ENCODE measurements at places on chromosomes 5 and 9. TPM values are rescaled to one million over a fixed set of nuclear protein-coding genes. Genes with fewer than 3 reads are reported as not detected.
A peak's percentile ranks its signal among the peaks of the same experiment; 100 is the strongest.

Gene RIC1
- total RNA-seq = 19.9 TPM

Gene DDX4
- total RNA-seq = not detected

Gene KCNMB1
- total RNA-seq = not detected

Gene RFESD
- total RNA-seq = 3.3 TPM

Gene LHX3
- total RNA-seq = not detected

Gene NUDCD2
- total RNA-seq = 26.4 TPM

Gene SURF1
- total RNA-seq = 31.8 TPM

Gene F2RL2
- total RNA-seq = 0.69 TPM

- no peak for DNase-seq
Measured at GRCh38 chr9:123268199-123268464, 254 bp downstream of the STRBP start.

- DNase-seq = no peak
Measured at GRCh38 chr5:92560698-92561401, 1020.2 kb downstream of the NR2F1-AS1 start.

DNA sequence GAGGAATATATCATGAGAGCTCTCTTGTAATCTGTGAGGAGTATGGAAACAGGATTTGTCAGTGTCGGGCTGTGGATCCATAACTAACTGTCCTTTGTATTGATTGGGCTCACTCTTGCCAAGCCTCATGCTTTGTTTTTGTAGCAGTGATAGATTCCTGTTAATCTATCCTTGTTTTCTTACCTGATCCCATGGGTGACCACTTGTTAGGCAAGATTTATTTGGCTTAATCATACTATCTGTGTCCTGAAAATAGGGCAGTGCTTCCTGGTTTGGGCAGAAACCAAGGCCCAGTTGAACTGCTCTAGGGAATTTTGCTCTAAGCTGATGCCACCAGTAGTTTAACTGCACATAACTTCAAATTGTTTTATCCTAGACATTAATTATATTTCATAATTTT, 6.1 kb downstream of the NDFIP1 start:
- DNase-seq = no peak

- DNase-seq = no peak
Measured at GRCh38 chr5:26805076-26805475, 233.3 kb downstream of the CDH9 start.

- DNase-seq = no peak
Measured at GRCh38 chr5:1817261-1818043, 16.2 kb downstream of the NDUFS6 start.

DNA sequence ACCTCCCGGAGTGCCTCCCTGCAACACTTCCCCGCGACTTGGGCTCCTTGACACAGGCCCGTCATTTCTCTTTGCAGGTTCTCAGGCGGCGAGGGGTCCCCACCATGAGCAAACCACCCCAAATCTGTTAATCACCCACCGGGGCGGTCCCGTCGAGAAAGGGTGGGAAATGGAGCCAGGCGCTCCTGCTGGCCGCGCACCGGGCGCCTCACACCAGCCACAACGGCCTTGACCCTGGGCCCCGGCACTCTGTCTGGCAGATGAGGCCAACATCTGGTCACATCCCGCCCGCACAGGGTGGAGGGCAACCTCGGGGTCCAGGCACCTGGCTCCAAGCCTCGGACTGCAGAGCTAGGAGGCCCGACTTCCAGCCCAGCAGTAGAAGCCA, 776 bp upstream of the TERT start:
- peak; percentile 60 for DNase-seq

GRCh38 chr5:78060421-78060820, 234.1 kb downstream of the AP3B1 start:
- DNase-seq = no peak

- DNase-seq = no peak
Measured at GRCh38 chr9:123225995-123226394, 42.4 kb downstream of the STRBP start.

DNA sequence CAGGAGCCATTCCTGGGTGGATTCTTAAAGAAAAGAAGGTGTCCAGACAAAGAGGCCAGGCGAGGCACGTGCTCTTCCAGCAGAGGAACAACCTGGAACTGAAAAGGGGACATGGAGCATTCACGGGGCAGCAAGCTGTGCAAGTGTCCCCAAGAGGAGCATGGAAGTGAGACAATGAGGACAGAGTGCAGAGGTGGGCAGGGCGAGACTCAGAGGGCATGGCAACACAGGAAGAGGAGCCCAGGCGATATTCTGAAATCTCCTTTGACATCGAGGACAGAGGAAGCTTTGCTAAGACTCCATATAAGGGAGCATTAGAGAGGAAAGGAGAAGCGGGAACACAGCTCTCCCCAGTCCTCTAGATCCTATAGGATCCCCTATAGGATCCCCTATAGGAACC, 29.4 kb upstream of the SPATA31E1 start:
- DNase-seq = no peak

DNA sequence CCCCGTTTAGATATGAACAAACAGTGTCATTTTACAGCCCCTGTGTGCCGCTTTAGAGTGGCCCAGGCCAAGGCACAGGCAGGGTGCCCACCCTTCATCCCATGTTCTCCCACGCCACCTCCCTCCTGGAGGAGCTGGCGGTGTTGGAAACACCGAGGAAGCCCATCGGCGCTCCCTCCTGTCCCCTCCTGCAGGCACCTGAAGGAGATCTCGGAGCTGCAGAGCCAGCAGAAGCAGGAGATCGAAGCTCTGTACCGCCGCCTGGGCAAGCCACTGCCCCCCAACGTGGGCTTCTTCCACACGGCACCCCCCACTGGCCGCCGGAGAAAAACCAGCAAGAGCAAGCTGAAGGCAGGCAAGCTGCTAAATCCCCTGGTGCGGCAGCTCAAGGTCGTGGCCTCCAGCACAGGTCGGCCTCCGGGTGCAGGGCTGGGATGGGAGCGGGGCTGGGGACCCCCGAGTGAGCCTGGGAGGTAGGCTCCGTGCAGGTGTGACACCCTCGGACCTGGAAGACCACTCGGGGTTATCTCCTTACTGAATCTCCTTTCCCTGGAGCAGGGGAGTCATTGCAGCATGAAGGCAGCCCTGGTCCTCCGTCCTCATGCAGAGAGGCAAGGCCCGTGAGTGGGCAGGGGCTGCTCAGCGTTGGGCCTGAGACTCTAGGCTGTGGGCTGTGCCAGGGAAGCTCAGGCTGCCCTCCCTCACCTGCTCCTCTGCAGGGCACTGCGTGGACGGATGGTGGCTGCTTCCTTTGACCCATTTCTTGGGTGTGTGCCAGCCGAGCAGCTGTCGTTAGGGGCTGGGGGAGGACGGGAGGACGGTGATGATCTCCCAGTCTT, 113.9 kb downstream of the WNK2 start:
- peak; percentile 83 for DNase-seq

DNA sequence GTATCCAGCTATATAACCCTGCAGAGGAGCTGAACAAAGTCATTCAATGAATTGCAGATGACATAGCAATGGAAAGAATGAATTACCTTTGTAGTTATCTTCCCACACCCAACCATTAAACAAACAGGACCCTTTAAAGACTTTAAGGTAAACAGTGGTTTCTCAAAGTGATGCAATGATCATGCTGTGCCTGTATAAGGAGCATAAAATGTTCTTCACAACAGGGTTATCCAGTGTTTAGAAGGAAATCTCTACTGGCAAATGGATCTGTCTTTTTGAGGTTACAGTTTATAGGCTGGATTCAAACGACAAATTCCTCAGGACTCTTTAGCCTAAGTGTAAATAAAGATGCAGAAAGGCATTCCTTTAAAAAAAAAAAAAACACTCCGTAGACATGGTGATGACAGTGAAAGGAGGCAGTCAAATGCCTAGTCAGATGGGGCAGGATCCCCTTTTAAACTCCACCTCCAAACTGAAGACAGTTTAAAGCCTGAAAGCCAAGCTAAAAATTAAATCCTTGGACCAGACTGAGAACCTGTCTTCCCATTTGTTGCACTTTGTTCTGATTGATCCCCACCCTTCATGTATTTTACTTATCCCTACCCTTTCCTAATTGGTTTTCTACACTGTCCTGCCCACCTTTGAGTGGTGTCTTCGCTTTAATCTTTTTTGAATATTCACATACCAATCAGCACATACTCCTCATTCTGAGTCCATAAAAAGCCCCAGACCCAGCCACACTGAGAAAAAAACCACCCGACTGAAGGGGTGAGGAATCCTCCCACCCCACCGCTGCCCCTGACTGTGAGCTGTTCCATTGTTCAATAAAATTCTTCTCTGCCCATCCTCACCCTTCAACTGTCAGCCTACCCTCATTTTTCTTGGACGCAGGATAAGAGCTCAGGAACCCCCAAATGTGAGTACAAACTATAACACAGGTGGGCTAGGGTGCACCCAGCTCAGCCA, 761.3 kb upstream of the DMAC1 start:
- peak; percentile 8 for DNase-seq

GRCh38 chr5:134028496-134028895, 23.7 kb upstream of the VDAC1 start:
- DNase-seq = no peak

GRCh38 chr9:89956331-89956730, 351.5 kb downstream of the GADD45G start:
- no peak for DNase-seq

DNA sequence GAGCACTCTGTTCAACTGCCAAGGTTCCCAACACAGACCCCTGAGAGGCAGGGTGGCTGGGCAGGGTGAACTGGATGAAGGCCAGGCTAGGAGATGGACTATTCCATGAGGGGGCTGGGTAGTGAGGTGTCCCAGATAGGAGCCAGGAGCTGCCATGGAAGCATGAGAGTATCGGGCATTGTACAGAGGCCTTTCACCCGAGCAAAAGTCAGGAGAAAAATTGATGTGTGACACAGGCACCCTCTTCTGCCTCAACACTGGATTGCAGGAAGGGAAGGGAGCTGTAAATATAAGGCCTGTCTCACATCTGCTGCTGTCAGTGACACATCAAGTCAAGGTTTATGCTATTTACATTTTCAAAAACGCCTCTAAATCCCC, 74.6 kb downstream of the UBAP1 start:
- DNase-seq = no peak

GRCh38 chr5:40480392-40480791, 199.3 kb upstream of the PTGER4 start:
- DNase-seq = no peak

DNA sequence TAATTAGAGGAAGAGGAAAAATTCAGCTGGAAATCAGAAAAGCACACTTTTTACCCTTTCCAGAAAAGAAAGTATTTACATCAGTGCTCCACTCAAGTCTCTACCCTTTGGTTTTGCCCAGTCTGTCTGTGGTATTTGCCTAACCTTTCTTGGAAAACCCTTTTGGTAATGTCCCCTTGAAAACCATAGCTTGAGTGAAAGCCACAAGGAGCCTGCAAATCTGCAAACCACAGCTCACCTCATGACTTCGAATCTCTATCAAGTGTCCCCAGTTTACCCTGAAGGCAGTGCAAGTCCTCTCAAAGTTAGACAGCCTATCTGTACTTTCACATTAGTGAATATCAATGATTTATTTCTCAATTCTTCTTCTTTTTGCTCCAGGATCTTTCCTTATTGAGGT, 162.1 kb upstream of the TSLP start:
- DNase-seq = no peak

DNA sequence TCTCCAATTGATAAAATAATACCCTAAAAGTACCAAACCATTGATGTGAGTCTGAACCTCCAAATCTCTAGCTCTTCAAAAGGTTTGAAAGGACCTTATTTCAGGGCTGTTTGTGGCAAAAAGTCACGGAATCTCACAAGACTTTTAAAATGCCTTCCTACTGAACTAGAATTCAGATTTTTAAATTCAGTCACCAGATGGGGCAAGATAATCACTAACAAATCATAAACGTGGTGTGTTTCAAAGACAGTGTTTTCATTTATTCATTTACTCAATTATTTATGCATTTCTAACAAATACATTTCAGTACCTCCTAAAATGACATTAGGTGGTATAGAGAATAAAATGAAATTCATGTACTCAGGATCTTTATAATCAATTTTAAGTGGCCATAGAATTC, 68.2 kb upstream of the SMC2 start:
- no peak for DNase-seq

Measured in H7 (cell line).